ENCODE measurements at places on chromosomes 6 and 20.

GRCh38 chr6:110492584-110492983 lies 16.2 kb upstream of the SLC22A16 start:
- DNase-seq, result no peak

- DNase-seq, result peak; percentile 64
Measured at GRCh38 chr6:34657037-34657306, 39.6 kb downstream of the ILRUN start.

DNA sequence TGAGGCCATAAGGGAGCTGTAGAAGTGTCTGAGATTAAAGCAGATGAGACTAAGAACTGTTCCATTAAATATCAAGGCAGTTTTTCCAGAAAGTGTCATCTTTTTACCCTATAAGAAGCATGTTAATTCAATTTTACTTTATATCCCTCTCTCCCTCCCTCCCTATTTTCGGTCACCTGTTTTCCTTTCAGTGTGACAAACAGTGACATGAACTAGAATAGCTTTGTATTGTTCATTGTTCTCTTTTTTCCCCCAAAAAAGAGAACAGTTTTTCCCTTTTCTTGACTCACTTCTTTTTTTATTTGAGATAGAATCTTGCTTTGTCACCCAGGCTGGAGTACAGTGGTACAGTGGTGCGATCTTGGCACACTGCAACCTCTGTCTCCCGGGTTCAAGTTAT lies 269.3 kb downstream of the ZFAND3 start:
- DNase-seq, result no peak

DNA sequence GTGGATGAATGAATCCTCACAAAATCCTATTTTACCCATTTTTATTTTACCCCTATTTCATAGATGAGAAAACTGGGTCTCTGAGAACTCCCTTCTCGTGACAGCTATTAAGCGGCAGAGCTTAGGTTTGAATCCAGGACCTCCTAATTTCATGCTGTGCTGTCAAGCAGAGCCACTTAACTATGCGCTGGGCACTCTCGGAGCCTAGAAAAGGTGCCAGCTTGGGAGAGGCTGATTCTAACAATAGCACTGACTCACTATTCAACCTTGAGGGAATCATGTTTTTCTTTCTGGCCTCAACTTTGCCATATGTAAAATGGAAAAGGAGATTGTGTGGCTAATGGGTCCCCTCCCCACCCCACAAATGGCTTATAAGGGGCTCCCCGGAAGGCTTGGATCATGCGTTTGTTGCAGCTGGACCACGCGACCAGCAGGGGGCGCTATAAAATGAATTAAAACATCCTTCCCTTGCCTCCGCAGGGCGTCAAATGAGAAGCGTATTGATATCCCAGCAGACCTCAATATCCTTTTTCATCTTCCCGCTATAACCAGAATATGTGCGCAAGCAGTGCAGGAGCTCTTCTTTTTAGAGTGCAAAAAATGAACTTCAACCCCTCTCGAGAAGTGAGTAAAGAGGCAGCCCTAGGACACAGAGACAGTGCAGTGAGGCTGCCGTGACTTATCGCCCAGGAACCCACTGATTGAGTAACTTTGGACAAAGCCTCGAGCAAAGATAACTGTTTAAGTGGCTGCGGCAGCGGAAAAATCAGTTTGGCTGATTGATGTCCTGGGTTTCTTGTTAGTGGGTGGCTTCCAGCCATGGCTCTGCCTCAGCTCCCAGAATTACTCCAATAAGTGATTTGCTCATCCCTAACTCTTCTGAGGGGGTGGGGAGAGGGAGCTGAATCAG lies 12.8 kb upstream of the PDYN start:
- peak; percentile 39 for DNase-seq

DNA sequence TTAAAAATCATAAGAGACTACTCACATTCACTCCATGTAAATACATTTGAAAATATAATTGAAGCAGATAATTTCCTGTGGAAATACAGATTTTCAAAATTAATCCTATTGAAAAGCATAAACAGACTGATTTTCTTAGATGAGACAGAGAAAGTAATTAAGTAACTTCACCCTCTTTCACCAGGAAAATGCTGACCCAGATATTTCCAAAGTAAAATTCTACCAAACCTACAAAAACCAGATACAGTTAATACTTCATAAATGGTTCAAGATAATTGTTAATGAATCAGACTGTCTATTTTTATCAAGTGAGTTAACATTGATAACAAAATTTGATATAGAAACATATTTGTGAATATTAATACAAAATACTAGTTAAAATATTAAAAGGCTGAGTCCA lies 233.5 kb upstream of the KHDRBS2 start:
- no peak for DNase-seq

GRCh38 chr6:17013701-17014100 lies 88.1 kb upstream of the STMND1 start:
- peak; percentile 85 for DNase-seq

- DNase-seq, result no peak
Measured at GRCh38 chr20:57385940-57386339, 5.3 kb upstream of the RBM38 start.

GRCh38 chr20:6819599-6819998 lies 52.1 kb downstream of the BMP2 start:
- DNase-seq, result no peak

DNA sequence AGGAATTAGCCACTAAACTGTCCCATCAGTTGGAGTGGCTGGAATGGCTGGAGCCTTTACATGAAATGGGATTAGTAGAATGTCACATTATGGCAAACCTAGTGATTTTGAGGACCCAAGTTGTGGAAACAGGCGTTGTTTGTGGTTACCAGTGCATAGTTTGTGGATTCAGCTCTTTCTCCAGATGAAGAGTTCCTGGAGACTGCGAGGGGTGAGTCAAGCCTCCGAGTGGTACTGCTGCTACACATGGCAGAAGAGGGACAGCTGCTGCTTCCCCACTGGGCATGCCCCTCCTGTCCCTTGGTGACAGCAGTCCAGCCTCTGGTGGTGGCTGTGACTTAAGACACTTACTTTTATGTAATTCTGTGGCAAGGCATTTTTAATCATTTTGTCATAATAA lies 94.2 kb upstream of the SCP2D1 start:
- DNase-seq, result peak; percentile 85

GRCh38 chr6:130020073-130020906 lies 1.9 kb downstream of the L3MBTL3 start:
- peak; percentile 12 for DNase-seq

GRCh38 chr6:116697480-116697879 lies 16.5 kb downstream of the KPNA5 start:
- no peak for DNase-seq

- DNase-seq, result no peak
Measured at GRCh38 chr20:63094767-63095499, 88.2 kb upstream of the BHLHE23 start.

DNA sequence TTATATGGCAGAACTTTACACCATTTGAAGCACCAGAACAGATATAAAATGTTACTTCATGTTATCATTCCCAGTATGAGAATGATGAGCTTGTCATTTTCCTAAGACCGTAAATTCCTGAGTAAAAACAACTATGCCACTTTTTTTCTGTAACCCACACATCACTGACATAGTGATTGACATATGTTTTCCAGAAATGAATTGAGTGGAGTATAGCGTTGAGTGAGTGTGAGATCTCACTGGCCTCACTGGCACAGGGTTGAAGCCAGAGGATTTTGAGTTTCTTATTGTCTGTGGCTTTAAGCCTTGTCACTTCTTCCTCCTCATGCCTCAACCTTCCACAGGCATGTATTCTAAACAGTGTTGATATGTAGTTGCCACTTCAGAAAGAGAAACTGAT lies 62.3 kb downstream of the PDE7B start:
- no peak for DNase-seq

DNA sequence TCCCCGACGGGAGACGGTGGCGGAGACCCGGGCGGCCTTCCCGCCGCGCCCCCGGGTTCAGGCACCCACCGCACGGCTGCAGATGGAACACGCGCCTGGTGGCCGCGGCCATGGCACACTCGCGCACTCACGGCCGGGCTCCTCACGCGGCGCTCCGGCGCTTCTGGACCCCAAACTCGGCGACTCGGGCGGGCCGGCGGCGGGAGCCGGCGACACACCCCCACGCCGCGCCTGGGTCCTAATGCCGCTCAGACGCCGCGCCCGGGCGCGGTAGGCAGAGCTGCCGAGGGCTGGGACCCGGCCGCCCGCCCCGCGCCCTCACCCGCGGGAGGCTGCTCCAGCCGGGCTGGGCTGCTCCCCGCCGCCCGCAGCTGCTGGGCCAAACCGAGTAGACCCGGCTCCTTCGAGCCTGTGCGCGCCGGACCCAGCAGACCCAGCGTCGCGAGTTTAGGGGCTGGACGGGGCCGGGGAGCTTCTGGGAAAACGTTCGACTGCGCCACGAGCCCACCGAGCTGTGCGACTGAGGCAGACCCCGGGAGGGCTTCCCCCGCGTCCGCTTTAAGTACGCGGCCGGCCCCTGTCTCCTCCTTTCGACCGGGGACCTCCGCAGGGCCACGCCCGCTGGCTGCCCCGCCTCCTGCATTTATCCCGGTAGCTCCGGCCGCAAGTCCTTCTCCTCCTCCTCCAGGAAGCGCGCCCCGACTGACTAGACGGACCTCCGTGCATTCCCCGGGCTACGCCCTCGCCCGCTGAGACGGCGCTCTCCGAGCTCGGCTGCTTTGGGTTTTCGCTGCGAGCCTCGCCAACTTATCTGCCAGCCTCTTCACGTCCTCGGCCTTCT lies at the start of gene SLC4A11:
TSS of gene SLC4A11 (minus strand) at position 165 of the 841 bp plus-strand sequence. CDS start at position 112, 53 bp downstream.
- peak; percentile 83 for DNase-seq

DNA sequence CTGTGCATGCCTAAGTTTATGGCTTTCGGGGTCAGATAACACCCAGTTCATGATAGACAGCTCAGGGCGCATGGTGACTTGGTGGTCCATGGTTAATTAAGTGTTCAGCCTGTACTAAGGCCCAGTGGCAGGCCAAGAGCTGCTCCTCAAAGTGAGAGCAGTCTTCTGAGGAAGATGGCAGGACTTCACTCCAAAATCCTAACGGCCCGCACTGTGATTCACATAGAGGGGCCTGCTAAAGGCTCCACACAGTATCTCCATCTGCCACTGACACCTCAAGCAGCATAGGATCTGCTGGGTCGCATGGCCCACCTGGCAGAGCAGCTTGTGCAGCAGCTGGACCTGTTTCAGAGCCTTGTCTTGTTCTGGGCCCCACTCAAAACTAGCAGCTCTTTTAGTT lies 10.6 kb upstream of the CST7 start:
- DNase-seq, result no peak

GRCh38 chr6:13384506-13384905 lies 56.2 kb upstream of the TBC1D7 start:
- DNase-seq, result no peak

DNA sequence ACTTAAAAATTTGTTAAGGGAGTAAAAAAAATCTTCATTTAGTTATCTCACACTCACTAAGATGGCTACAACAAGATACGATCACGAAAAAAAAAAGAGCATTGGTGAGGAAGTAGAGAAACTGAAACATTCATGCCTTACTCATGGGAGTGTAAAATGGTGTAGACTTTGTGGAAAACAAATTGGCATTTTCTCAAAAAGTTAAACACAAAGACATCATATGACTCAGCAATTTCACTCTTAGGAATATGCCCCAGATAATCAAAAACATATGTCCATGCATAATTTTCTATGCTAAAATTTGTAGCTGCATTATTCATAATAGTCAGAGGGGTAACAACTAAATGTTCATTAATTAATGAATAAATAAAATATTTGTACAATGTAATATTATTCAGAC lies 120.9 kb upstream of the IRAK1BP1 start:
- DNase-seq, result peak; percentile 3

DNA sequence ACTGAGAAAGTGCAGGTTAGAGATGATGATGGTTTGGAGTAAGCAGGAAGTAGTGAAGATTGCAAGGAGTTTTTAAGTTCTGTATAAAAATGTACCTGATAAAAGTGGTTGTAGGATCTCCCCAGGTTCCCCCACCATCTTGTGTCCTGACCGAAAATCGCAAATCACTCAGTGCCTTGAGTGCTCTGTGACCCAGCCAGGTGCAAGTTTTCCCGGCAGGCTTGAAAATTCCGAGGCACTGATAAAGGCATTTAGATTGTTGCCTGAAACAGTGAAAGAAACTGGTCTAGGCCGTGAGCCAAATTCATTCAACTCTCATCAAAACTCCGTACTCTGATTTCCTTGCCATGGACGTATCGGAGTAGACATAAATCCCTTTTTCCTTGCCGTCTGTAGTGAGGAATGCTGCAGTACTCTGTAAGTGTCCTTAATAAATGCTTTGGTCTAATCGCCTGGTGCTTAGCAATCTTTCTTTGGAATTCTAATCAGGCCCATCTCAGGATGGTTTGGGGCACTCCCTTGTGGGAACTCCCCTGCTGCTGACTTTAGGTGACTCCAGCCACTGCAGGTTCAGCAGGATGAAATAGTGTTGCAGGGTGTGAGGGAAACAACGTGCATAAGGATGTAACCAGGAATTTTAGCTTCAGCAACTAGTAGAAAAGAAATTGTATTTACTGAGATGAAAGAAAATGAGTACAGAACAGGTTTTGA lies 1199.8 kb upstream of the MAP3K7 start:
- DNase-seq, result no peak

DNA sequence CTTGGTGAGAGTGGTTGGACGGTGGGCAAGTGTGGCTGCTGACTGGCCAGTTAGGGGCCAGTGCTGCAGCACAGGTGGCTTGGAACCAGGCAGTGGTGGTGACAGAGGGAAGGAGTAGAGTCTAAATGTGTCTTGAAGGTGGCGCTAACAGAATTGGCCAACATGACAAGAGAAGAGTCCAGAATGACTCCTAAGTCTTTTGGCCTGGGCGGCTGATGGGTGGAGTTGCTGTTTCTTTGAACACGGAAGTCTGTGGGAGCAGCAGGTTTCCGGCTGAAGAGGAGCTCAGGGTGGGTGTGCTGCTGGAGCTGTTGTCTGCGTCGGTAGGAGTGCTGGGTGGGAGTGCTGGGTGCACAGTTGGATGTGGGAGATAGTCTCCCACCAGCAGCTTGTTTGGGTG lies 10.1 kb downstream of the LSM14B start:
- no peak for DNase-seq

DNA sequence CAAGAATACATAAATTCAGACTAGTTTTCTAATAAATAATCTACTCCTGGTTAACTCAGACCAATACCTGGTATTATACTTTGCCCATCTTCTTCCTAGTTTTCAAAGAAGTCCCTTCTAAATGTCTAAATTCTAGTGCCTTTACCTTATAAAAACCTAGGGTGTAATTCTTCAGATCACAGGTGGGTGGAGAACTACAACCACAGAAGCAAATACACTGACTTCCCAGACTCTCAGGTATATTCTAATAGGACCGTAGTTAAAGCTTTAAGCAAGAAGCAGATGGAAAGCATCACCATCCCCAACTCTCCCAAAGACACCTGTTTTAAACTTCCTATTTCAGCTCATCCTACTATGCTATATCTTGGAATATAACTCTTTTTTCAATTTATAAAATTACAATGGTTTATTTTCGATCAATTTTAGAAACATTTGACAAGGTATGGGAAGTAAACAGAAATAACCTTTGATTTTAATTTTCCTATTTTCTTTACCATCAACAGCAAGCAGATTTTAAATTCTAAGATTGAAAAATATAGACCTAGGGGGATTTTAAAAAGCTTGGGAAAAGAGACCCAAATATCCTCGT lies 15.8 kb downstream of the MAN1A1 start:
- DNase-seq, result no peak

GRCh38 chr20:36546111-36546736 lies 4.9 kb downstream of the MYL9 start:
- no peak for DNase-seq
